ENCODE measurements at places on chromosomes 6 and 20.

DNA sequence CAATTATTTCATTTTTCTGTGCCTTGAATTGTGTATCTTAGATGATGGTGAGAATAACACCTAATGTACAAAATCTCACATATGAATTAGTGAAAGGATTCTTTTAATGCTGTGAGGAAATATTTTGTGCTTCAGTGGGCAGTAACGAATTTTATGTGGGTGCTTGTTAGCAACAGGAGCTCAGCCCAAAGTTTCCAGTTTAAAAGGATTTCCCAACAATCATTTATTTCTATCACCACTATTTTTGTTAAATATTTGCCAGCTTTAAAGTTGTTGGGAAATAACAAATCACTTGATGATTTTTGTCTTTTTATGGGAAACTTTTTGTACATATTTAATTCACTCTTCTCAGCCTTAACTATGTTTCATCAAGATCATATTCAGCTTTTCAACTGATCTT is 111.8 kb downstream of the QKI start:
- DNase-seq: no peak

- DNase-seq: no peak
Measured at GRCh38 chr6:31175971-31176370, 5.5 kb upstream of the POU5F1 start.

- no peak for DNase-seq
Measured at GRCh38 chr6:134061440-134061839, 9.0 kb upstream of the SLC2A12 start.

DNA sequence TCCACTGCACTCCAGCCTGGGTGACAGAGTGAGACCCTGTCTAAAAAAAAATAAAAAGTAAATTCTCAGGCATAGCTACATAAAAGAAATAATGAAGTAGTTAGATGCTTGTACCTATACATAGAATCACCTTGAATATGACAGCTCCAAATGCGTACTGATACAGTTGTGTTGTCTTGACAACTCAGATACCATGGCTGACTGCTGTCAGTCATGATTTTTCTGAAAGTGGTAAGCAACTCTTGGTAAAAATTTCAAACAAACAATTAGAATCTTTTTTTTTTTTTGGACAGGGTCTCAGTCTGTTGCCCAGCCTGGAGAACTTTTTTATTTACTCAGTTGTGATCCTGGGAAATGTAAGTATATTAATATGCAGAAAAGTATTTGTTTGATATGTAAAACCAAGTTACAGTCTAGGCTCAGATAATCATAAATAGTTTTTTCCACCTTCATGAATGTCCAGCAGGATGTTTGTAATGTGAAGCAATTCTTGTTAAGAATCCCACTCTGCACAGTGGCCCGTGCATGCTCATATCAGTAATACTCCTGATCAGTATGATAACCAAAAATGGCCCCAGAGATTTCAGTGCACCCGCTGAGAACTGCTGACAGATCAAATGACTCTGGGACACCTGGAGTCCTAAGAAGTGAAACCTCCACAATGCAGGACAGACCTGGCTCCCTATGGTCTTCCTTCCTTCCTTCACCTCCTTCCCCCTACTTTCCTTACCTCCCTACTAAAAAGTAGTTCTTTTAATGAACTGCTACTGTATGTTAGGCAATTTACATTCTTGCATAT is 14.0 kb upstream of the MAPK13 start:
- no peak for DNase-seq

DNA sequence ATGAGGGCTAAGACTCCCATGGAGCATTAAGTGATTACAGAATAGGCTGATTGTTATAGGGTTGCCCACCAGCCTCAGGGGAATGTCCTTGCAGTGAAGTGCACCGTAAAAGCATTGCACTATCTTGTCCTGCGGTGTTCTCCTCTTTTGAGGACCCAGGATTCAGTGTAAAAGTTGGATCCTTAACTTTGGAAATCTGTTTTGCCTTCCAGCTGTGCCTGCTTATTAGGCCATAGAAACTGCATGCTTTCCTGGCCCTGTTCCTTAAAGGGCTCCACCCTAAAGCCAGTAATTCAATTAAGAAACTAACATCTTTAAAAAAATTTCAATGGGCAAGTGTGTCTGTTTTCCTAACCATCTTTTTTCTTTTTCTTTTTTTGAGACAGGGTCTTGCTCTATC is 25.4 kb upstream of the NOTCH4 start:
- DNase-seq: no peak

DNA sequence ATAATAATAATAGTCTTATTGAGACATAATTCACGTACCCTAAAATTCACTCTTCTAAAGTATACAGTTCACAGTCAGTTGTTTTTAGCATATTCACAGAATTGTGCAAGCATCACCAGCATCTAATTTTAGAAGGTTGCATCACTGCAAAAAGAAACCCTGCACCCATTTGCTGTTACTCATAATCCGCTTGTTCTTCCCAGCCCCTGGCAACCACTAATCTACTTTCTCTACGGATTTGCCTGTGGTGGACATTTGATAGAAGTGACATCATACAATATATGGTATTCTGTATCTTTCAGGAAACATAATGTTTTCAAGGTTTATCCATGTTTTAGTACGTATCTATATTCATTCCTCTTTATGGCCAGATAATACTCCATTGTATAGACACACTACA is 41.5 kb upstream of the FAM184A start:
- DNase-seq: no peak

- DNase-seq: no peak
Measured at GRCh38 chr20:3309226-3309625, 70.2 kb upstream of the SLC4A11 start.

DNA sequence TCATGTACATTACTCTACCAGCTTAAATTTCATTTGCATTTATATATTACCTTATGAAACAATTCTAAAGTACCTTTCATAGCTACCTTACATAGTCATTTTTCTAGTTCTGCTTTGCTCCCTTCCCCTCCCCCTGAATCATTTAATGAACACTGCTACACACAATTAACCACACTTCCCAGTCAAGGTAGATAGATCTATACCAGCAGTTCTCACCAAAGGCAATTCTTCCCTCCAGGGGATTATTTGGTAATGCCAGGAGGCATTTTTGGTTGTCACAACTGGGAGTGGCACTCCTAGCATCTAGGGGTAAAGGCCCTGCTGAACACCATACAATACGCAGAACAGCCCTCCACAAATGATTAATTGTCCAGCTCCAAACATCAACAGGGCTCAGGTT is 143.9 kb upstream of the SHLD1 start:
- DNase-seq: no peak

DNA sequence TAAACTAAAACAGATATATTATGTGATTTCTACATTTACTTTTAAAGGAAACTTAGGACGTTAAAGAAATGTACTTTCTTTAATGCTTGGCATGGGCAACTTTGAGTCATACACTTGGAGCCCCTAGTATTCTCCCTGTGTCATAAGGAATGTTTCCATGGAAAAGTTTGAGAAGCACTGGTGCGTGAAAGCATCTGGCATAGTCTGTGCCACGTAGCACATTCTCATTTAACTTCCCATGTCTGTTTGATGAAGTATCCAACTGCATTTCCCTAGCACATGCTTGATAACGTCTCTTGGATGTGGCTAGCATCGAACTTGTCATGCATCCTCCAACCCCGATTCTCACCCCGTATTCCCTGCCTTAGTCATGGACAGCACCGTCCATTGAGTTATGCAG is 172.0 kb downstream of the TBC1D7 start:
- no peak for DNase-seq

GRCh38 chr6:82066991-82067411 is 180.5 kb downstream of the IBTK start:
- DNase-seq: no peak

- DNase-seq: peak; percentile 28
Measured at GRCh38 chr6:38179300-38179699, 359.8 kb downstream of the ZFAND3 start.

DNA sequence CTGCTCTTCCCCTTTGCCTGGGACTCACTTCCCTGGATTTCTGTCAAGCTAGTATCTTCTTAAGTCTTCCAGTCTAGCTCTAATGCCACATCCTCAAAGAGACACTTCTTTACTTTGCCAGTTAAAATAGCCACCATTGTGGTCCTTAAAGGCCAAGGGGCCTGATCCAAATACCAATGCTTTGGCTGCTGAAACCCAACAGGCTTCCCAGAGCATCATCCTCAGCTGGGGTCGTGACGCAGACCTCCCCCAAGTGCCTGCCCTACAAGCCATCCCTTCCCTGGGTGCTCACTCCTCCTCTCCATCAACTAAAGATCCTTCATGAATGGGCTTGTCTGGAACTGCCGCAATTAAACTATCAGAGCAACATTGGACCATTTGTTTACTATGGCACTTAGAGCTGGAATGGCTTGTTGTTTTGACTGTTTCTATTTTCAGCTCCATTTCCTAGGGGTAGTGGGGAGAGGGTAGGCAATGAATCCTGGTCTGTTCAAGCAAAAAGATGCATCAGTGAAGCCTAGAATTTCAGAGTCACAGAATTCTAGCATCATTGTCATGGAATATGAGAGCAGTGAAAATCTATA is 79.6 kb upstream of the SIRPA start:
- DNase-seq: peak; percentile 70

- DNase-seq: no peak
Measured at GRCh38 chr6:148203281-148203925, 139.2 kb upstream of the SASH1 start.

DNA sequence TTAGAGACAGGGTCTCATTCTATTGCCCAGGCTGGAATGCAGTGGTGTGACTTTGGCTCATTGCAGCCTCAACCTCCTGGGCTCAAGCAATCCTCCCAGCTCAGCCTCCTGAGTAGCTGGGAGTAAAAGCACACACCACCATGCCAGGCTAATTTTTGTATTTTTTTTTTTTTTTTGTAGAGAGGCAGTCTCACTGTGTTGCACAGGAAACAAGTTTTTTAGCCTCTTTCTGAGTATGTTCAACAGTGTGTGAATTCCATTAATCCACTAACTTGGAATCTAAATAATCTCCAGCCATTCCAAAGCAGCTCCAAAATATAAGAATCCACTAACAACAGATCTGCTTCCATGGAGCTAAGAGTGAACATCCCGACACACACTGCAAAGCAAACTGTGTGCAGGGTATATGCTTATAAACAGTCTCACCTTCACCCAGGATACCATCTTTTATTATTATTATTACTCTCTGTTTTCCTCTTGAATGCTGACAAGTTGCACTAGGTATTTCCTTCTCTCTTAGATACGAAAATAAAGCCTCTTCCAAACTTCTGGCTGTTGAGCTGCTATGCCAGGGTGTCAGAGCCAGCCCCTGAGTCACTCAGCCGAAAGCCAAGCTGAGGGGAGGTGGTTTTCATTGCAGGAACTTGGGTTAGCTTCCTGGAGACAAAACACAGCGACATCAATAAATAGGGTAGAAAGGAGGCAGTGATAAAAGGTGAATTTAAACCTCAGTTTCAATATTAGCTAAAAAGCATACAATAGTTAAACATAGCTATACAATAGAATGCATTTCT is 264.9 kb downstream of the HIVEP2 start:
- no peak for DNase-seq

DNA sequence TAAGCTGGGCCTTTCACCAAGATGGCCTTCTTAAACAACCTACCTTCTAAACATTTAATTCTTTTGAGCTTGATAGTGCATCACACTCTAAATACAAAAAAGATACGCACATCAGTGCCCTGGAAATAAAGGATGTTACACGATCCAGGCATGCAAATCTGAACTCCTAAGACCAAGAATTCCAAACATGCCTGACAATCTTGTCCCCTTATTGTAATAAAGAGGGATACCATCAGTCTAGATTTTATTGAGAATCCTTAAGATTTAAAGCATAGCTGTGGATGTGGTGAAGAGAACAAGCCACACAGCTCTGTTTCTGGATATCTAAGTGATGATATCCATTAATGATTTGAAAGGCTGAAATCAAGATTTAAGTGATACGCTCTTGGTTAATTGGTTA is 13.0 kb downstream of the ZNF451 start:
- no peak for DNase-seq

DNA sequence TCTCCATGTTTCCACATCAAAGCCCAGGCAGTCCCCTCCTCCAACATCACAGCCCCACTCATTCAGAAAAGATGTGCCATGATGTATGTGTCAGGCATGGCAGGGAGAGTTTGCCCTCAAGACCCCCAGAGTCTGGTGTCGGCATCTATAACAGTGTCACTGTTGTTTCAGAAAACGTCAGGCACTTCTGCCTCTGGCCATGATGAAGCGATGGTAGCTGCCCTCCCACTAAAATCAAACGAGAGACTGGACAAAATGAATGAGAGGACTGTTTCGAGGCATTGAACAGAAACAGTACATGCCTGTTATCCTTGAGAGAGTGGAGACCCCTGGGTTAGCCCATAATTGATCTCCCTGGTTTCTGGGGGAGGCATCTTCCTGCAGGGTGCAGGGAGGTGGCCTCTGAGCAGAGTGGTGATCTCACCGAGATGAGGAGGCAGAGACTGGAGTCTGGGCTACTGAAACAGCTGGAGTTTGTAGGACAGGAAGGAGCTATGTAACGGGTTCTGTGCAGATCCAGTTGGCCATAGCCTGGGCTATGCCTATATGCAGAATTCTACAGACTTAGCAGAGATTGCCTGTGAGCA is 144.5 kb downstream of the SYCP2 start:
- DNase-seq: no peak

Data from NCI-H345 (cell line).